ENCODE measurements at places on chromosomes 16 and 17. TPM values are rescaled to one million over a fixed set of nuclear protein-coding genes. Genes with fewer than 3 reads are reported as not detected.
A peak's percentile ranks its signal among the peaks of the same experiment; 100 is the strongest.

PIMREG gene
- total RNA-seq, result 9.1 TPM

DNA sequence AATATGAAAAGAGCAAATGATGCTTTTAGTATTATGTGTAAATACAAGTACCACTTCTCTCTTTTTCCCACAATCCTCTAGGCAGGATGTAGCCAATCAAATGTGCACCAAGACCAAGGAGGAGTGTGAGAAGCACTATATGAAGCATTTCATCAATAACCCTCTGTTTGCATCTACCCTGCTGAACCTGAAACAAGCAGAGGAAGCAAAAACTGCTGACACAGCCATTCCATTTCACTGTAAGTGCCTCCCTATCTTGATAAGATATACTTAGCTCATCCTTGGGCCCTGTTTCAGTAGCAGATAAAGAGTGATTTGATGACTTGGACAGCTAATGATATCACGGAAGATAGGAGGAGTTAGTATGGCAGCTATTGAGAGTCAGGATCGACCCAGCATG lies 33.7 kb downstream of the TADA2A start:
- DNase-seq, result no peak
- no peaks in the 10 kb centered on the region for H3K4me1 ChIP-seq
- H3K36me3 ChIP-seq, result peaks cover 10% of the 10 kb centered on the region
- H3K4me3 ChIP-seq, result no peak overlapping the region

DNA sequence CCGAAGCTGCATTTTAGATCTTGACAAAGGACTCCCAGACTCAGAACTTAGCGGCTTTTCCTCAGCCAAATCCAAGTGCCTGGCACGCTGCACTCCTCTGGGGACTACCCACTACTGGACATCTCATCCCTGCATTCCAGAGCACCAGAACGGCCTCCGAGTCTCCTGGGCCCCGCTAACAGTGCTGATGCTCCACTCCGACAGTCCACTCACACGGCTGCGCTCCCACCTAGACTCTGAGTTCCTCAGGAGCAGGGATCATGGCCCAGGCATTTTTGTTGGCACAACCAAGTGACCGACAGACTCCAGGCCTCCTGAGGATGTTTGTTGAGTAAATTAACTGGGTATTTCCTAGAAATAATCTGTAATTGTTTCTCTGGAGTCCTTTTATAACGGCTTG lies 79.1 kb downstream of the NDEL1 start:
- no peaks in the 10 kb centered on the region for H3K4me1 ChIP-seq
- peaks cover 67% of the 10 kb centered on the region for H3K36me3 ChIP-seq
- H3K27me3 ChIP-seq, result peaks cover 7% of the 10 kb centered on the region
- no peak for DNase-seq

- no peak overlapping the region for H3K27ac ChIP-seq
- H3K4me1 ChIP-seq, result peaks cover 26% of the 10 kb centered on the region
- DNase-seq, result no peak
- peaks cover 2% of the 10 kb centered on the region for H3K36me3 ChIP-seq
These were observed 187.6 kb downstream of the RPTOR start for GRCh38 chr17:80732268-80732667.

GRCh38 chr16:56742030-56742984 lies 12.4 kb downstream of the NUP93 start:
- H3K36me3 ChIP-seq, result peaks cover 12% of the 10 kb centered on the region
- H3K27ac ChIP-seq, result no peak overlapping the region
- peaks cover 2% of the 10 kb centered on the region for H3K27me3 ChIP-seq
- H3K4me1 ChIP-seq, result peaks cover 22% of the 10 kb centered on the region

GRCh38 chr16:75263963-75264445 lies 12.6 kb upstream of the BCAR1 start:
- H3K27ac ChIP-seq, result peak overlapping the region; percentile 93
- DNase-seq, result no peak
- peak overlapping the region; percentile 93 for H3K4me3 ChIP-seq
- peaks cover 16% of the 10 kb centered on the region for H3K36me3 ChIP-seq
- peaks cover 47% of the 10 kb centered on the region for H3K4me1 ChIP-seq
